ENCODE measurements at places on chromosomes 4 and X. TPM values are rescaled to one million over a fixed set of nuclear protein-coding genes. Genes with fewer than 3 reads are reported as not detected.

GRCh38 chrX:24480400-24480865 lies 15.3 kb downstream of the PDK3 start:
- no peaks in the 10 kb centered on the region for H3K36me3 ChIP-seq
- DNase-seq: no peak
- no peak overlapping the region for H3K27ac ChIP-seq

Gene EMCN
- total RNA-seq: 70.4 TPM

Gene GPR50
- 1.1 TPM for total RNA-seq

GRCh38 chrX:95903490-95903889 lies 781.2 kb upstream of the DIAPH2 start:
- peak; percentile 4 for DNase-seq
- H3K4me1 ChIP-seq: peaks cover 22% of the 10 kb centered on the region
- no peaks in the 10 kb centered on the region for H3K27me3 ChIP-seq
- no peaks in the 10 kb centered on the region for H3K36me3 ChIP-seq

DNA sequence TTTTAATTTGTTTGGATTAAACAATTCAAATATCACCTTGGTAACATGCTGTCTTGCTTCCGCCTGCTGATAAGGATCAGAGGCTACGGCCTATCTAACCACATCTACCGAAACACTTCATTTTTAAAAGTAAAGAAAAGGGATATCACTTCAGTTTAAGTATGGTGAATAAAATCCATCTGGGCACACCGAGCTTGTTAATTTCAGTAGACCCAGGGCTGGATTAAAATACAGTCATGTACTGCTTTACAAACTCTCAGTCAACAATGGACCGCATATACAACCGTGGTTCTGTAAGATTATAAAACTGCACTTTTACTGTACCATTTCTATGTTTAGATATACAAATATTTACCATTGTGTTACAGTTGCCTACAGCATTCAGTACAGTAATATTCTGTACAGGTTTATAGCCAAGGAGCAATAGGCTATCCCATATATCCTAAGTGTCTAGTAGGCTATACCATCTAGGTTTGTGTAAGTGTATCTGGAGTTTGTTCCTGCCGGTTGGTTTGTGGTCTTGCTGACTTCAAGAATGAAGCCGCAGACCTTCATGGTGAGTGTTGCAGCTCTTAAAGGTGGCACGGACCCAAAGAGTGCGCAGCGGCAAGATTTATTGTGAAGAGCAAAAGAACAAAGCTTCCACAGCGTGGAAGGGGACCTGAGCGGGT lies 40.0 kb downstream of the SEPTIN11 start:
- H3K4me3 ChIP-seq: no peak overlapping the region
- H3K27ac ChIP-seq: no peak overlapping the region
- H3K4me1 ChIP-seq: peaks cover 42% of the 10 kb centered on the region

- DNase-seq: no peak
- H3K4me3 ChIP-seq: no peak overlapping the region
- no peak overlapping the region for H3K27ac ChIP-seq
- H3K36me3 ChIP-seq: no peaks in the 10 kb centered on the region
- H3K27me3 ChIP-seq: no peaks in the 10 kb centered on the region
- H3K4me1 ChIP-seq: no peaks in the 10 kb centered on the region
Measured at GRCh38 chr4:163384926-163385325, 41.2 kb downstream of the NPY5R start.

GRCh38 chr4:101886826-101887225 lies 96.3 kb downstream of the BANK1 start:
- H3K36me3 ChIP-seq: no peaks in the 10 kb centered on the region
- H3K27ac ChIP-seq: no peak overlapping the region
- H3K27me3 ChIP-seq: no peaks in the 10 kb centered on the region
- DNase-seq: no peak
- H3K4me3 ChIP-seq: no peak overlapping the region

Gene NOX1
- total RNA-seq: not detected

- peak overlapping the region; percentile 10 for H3K4me3 ChIP-seq
- H3K4me1 ChIP-seq: peaks cover 14% of the 10 kb centered on the region
- DNase-seq: no peak
- H3K27me3 ChIP-seq: peaks cover 2% of the 10 kb centered on the region
- H3K36me3 ChIP-seq: no peaks in the 10 kb centered on the region
Measured at GRCh38 chr4:70927502-70928137, 25.5 kb downstream of the MOB1B start.

Gene CFP
- 27.5 TPM for total RNA-seq

- H3K4me3 ChIP-seq: no peak overlapping the region
- no peaks in the 10 kb centered on the region for H3K27me3 ChIP-seq
- H3K4me1 ChIP-seq: no peaks in the 10 kb centered on the region
- no peak for DNase-seq
- no peak overlapping the region for H3K27ac ChIP-seq
Measured at GRCh38 chr4:12884846-12885796, 599.0 kb downstream of the RAB28 start.

Gene PSAPL1
- total RNA-seq: not detected

GRCh38 chr4:2044542-2045517 lies 14.3 kb upstream of the NAT8L start:
- no peak overlapping the region for H3K27ac ChIP-seq
- H3K36me3 ChIP-seq: peaks cover 2% of the 10 kb centered on the region
- peaks cover 3% of the 10 kb centered on the region for H3K27me3 ChIP-seq
- no peaks in the 10 kb centered on the region for H3K4me1 ChIP-seq

GRCh38 chr4:168924667-168925066 lies 85.4 kb downstream of the CBR4 start:
- no peaks in the 10 kb centered on the region for H3K27me3 ChIP-seq
- H3K4me1 ChIP-seq: no peaks in the 10 kb centered on the region
- no peak for DNase-seq
- no peak overlapping the region for H3K27ac ChIP-seq

DNA sequence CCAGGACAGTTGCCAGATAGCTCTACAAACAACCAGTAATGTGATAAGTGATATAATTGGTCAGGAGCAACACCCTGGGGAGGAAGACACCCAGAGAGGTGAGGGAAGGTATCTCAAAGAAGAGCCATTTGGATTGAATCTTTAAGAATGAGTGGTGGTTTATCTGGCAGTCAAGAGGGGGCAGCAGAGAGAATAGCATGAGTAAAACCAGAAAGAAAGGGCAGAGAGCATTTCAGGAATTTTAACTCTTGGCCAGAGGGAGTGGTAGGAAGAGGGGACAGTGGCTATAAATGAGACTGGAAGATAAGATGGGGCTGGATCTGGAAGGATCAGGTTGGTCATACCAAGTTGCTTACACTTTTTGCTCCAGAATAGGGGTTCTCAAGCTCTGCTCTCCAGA lies 5.9 kb upstream of the SEPTIN6 start:
- H3K4me3 ChIP-seq: no peak overlapping the region
- H3K4me1 ChIP-seq: no peaks in the 10 kb centered on the region
- no peaks in the 10 kb centered on the region for H3K36me3 ChIP-seq

DNA sequence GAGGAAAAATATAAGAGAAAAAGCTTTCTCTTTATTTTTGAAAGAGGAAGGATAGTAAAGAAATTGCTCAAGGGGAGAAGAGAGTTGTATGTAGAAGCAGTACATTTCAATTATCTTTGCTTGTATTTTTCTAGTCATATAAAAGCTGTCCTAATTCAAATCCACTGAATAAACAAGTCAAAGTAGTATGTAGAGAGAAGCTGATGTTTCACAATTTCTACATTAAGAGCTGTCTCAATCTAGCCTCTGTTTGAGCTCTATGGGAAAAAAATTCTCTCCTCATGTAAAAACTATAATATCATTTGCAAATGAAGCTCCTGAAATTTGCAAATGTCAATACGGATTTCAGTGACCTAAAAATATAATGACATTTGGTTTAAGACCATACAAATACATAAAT lies 52.6 kb downstream of the CHM start:
- H3K4me1 ChIP-seq: peaks cover 4% of the 10 kb centered on the region
- no peak overlapping the region for H3K4me3 ChIP-seq
- no peaks in the 10 kb centered on the region for H3K36me3 ChIP-seq
- H3K27me3 ChIP-seq: no peaks in the 10 kb centered on the region

GRCh38 chr4:55830716-55831115 lies 11.1 kb downstream of the EXOC1L start:
- no peak for DNase-seq
- no peak overlapping the region for H3K27ac ChIP-seq
- no peaks in the 10 kb centered on the region for H3K36me3 ChIP-seq
- peaks cover 2% of the 10 kb centered on the region for H3K27me3 ChIP-seq
- H3K4me1 ChIP-seq: no peaks in the 10 kb centered on the region
- no peak overlapping the region for H3K4me3 ChIP-seq

Gene GUCY1B1
- 1.1 TPM for total RNA-seq

Gene NIPAL1
- 2.0 TPM for total RNA-seq

DNA sequence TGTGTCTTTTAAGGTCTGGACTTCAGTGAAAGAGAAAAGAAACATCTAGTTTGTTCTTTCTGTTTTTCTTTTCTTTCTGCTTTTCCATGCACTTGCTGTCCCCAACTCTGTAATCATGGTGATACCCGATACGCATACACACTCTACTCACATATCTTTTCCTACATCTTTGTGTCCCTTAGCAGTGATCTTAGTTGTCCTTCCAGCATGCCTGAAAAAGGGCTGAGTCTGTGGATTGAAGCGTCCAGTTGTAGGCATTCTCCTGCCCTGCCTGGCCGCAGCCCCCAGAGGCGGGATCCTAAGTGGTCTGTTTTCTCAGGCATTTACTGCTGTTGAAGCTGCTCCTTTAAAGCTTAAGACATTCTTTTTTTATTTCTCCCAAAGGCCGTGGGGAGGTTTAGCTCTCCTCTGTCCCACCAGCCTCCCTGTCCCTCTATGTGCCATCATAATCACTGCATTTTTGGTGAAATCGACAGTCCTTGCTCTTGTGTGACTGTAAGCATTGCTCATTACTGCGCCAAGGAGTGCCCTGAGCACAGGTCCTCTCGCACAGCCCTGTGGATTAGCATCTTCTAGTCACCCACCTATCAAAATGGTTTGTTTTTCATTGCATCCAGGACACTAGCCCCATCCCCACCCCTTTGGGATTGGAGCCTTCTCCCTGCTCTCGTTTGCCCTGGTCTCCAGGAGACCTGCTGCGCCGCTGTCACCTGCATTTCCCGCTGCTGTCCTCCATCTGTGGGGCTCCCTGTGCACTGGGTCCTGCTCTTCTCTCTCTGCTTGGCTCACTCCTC lies 4.4 kb downstream of the RGS12 start:
- peak overlapping the region; percentile 35 for H3K4me3 ChIP-seq
- peaks cover 67% of the 10 kb centered on the region for H3K4me1 ChIP-seq
- H3K27me3 ChIP-seq: peaks cover 7% of the 10 kb centered on the region
- H3K27ac ChIP-seq: peak overlapping the region; percentile 48
- H3K36me3 ChIP-seq: peaks cover 8% of the 10 kb centered on the region

DNA sequence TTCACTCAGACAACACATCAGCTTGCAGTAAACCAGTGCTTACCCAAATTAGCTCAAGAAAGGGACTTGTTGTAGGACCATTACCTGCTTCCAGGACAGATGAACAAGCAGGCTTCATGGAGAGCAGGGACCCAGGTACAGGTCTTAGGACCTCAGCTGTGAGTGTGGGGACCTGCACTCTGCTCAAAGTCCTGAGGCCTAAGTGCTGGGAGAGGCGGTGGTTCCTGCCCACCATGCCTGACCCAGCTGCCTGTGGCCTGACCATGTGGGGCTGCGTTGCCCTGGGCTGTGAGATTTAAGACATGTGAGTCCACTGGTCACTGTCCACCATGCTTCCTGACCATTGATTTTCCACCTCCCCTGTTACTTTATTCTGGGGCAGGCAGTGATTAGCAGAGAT lies 140.2 kb downstream of the DCLK2 start:
- peaks cover 1% of the 10 kb centered on the region for H3K27me3 ChIP-seq
- no peak for DNase-seq
- no peak overlapping the region for H3K4me3 ChIP-seq
- peaks cover 6% of the 10 kb centered on the region for H3K4me1 ChIP-seq
- no peaks in the 10 kb centered on the region for H3K36me3 ChIP-seq

DNA sequence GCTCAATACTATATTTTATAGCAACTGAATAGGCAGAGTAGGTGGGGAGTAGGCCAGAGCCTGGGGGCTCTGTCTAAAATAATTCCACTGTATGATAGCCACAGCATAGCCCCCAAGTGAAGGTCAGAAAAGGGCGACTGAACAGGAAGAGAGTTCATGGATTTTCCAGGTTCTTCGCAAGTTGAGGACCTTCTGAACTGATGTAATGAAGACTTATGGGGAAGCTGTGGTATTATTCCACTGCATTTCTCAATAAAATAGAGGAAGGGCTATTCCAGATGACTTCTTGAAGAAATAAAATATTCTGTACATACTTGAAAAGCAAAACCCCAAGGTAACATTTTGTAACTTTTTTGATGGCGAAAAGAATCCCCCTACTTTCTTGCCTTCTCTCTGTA lies 231.4 kb upstream of the GPC4 start:
- no peak for DNase-seq
- H3K4me3 ChIP-seq: no peak overlapping the region
- no peaks in the 10 kb centered on the region for H3K36me3 ChIP-seq
- H3K27ac ChIP-seq: no peak overlapping the region
- no peaks in the 10 kb centered on the region for H3K27me3 ChIP-seq

GRCh38 chrX:30065226-30065625 lies 150.1 kb upstream of the MAGEB2 start:
- H3K4me1 ChIP-seq: no peaks in the 10 kb centered on the region
- H3K27ac ChIP-seq: no peak overlapping the region
- H3K27me3 ChIP-seq: no peaks in the 10 kb centered on the region
- H3K36me3 ChIP-seq: no peaks in the 10 kb centered on the region
- H3K4me3 ChIP-seq: no peak overlapping the region
- no peak for DNase-seq

Gene FSTL5
- 0.08 TPM for total RNA-seq

Gene XKRX
- total RNA-seq: 0.18 TPM

Gene ZCCHC18
- 3.6 TPM for total RNA-seq

GRCh38 chrX:13126775-13127174 lies 82.4 kb upstream of the FAM9C start:
- H3K4me1 ChIP-seq: peaks cover 4% of the 10 kb centered on the region
- H3K4me3 ChIP-seq: no peak overlapping the region
- H3K36me3 ChIP-seq: no peaks in the 10 kb centered on the region

Gene SPIN2B
- 16.5 TPM for total RNA-seq

Gene ARHGEF38
- not detected for total RNA-seq

Measured in endothelial cell (in vitro differentiated cells).